ENCODE measurements at places on chromosomes 5 and 9.
A peak's percentile ranks its signal among the peaks of the same experiment; 100 is the strongest.

- no peak for DNase-seq
Observed at GRCh38 chr5:20536813-20537212, 548.8 kb upstream of the CDH18 start.

GRCh38 chr9:133995012-133995896, 3.1 kb upstream of the VAV2 start:
- DNase-seq: no peak

- DNase-seq: no peak
Observed at GRCh38 chr5:120644516-120644915, 180.4 kb downstream of the PRR16 start.

GRCh38 chr9:101706261-101706798, 32.1 kb downstream of the GRIN3A start:
- DNase-seq: no peak

DNA sequence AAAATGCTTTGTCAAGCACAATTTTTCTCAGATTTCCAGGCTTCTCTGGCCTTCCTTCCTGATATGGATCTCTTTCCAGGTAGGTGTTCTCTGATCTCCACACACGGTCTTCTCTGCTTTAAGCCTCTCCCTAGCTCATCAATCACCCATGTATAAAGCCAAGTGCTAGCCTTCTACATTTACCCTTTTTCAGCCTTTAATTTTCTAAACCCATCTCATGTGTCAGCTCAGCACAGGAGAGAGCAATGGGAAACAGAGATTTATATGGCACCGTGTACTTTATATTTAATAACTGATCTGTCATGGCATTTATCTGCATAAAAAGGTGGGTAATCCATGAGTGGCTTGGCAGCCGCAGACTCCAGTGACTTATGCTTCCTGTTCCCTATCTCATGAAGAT, 495.0 kb downstream of the RASEF start:
- no peak for DNase-seq

- no peak for DNase-seq
Observed at GRCh38 chr9:71183251-71183650, 61.8 kb upstream of the TRPM3 start.

GRCh38 chr5:180623411-180623834, 26.0 kb downstream of the FLT4 start:
- no peak for DNase-seq

DNA sequence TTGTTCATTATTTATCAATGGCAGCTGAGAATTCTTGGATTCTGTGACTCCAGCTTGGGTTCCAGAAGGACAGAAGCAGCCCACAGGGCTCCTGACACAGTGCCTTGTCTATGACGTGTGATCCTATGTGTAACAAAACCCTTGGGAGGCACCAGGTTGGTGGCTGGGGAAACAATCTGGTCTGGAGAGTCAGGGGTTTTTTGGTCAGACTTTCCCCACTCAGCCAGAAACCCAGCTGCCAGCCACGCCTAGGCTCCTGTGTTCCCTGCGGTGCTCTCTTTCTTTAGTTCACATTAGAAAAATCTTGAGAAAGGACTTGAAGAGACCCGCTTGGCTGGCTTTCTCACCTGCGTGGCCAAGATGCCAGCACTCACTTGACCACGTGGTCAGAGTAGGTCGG, 15.5 kb upstream of the ZBED3 start:
- no peak for DNase-seq

DNA sequence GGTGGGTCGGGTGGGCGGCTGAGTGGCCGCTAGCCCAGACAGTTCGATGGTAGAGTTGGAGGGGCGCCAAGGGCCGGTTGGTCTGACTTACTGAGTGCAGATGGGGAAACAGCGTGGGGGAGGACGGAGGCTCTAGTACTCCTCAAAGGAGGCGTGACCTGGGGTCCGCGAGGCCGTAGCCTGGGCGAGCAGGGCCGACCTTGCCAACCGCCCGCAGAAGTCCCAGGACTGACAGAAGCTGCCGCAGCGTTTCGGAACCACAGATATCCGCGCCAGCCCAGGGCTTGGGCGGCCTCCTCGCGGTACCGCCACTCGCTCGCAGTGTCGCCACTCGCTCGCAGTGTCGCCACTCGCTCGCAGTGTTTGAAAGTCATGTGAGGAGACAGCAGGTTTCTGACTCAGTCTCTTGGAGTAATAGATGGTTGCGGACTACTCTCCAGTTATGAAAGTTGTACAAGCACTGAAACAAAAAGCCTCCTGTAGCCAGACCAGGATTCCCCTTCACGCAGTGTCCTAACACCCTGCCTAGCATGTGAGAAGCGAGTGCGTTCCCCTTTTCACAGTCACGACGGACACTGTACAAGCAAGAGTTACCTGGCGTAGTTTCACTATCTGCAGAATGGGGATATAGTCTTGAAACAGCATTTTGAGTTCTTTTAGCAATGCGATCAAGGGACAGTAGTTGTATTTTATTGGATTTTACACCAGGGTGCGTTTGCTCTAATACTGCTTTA, 674 bp downstream of the TMEM38B start:
- peak; percentile 4 for DNase-seq

GRCh38 chr5:159316519-159317383, 13.5 kb downstream of the IL12B start:
- DNase-seq: no peak

DNA sequence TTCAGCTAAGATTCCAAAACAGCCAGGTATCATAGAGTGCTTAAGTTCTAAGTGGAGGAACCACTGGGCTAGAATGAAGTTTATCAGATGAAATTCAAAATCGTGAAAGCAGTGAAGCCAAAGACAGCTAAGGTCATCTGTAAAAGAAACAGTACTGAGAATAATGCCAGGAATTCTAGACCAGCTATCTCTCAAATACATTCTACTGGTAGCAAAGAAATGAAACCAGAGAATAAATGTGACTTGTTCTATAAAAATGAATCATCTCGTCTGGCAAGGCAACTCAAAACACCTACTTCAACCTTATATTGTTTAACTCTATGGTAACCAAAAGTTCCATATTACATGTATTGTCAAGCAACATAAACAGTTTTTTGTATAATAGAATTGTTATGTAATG, 51.3 kb upstream of the RGMB start:
- no peak for DNase-seq

DNA sequence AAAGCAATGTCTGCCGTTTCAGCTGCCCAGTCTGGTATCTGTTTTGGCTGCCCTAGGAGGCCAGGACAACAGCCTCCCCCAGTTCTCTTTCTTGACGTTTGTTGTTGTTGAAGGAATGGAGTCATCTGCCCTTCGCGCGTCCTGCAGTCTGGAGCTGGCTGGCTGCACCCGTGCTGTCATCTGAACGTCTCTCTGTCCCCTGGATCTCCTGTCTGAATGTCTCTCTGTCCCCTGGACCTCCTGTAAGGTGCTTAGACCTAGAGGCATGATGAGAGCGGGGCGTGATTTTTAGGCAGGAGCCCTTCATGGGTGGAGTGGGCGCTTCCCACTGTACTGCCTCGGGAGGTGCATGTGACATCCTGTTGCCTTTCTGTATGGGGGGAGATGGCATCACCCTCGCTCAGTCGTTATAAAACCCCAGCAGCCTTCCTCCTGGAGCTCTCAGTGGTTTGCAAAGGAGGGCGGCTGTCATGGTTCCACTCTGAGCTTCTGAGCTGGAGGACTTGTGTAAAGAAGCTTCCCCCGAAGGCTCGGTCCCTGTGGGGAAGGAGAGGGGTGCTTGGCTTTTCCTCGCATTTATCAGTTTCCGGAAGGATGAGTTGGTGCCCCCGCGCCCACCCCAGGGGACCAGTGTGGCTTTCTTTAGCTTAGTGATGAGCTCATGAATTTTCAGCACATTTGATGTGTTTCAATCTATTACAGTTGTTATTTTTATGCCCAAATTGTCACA, 49.8 kb upstream of the OLFM1 start:
- no peak for DNase-seq

GRCh38 chr9:4243113-4243512, 56.8 kb downstream of the GLIS3 start:
- DNase-seq: no peak

- DNase-seq: no peak
Observed at GRCh38 chr5:137470111-137470920, 28.8 kb downstream of the SPOCK1 start.

GRCh38 chr5:148186248-148187003, 16.4 kb upstream of the SPINK6 start:
- no peak for DNase-seq

GRCh38 chr5:179343021-179343718, 2.1 kb downstream of the ADAMTS2 start:
- no peak for DNase-seq

- no peak for DNase-seq
Observed at GRCh38 chr9:84478996-84479395, 138.4 kb upstream of the SLC28A3 start.

DNA sequence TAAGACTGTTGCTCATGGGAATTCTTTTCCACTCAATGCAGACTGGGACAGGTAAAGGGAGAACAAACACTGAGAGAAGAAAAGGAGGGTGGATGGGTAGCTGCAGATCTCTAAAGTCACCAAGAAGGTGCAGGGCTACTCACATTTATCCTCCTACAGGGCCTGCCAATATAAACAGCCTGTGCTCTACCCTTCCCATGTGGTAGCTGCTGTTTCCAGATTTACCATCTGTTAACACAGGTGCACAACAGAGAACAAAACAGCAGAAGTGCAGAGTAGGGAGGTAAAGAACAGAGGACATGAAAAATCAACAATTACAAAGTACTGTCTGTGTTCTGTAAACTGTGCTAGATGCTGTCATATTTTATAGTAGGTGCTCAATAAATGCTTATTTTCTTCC, 26.0 kb downstream of the JAKMIP2 start:
- DNase-seq: no peak

- DNase-seq: peak; percentile 41
Observed at GRCh38 chr5:43065948-43066798, 26.1 kb upstream of the ANXA2R start.

DNA sequence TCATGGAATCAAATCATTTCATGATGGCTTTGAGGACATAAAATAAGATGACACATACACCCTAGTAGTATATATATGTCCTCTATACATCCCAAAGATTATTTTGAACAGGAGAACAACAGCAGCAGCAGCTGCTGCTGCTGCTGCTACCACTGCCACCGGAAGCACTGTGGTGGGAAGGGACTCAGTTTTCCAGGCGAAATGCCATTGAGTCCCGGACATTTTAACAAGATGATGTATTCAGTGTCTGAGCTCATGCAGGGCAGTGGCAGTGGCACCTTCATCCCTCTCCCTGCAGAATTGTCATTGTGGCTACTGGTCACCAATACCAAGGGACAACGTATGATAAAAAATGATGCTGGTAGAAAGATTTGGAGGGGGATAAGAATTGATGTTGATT, 151.3 kb downstream of the CHSY3 start:
- no peak for DNase-seq

GRCh38 chr5:34041247-34041972, 1.6 kb downstream of the C1QTNF3 start:
- no peak for DNase-seq

GRCh38 chr5:143674469-143674786, 137.5 kb upstream of the HMHB1 start:
- DNase-seq: no peak

DNA sequence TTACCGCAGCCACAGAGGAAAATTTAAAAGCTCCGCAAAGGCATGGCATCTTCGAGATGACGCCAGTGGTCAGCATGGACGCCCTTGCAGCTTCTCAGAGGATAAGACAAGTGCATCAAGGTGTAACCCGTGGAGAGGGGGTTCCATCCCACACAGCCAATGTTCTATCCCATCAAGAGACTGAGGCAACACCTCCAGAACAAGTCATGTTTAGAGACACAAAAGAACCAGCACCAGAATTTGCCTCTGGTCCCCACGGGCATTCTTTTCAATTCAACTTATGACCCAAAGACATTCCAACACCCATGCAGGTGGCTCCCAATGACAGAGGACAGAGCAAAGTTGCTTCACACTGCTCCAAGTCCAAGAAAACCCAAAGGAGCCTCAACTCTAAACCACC, 20.7 kb downstream of the ROR2 start:
- no peak for DNase-seq

GRCh38 chr9:110427497-110428104, 89.9 kb upstream of the TXNDC8 start:
- DNase-seq: peak; percentile 2

DNA sequence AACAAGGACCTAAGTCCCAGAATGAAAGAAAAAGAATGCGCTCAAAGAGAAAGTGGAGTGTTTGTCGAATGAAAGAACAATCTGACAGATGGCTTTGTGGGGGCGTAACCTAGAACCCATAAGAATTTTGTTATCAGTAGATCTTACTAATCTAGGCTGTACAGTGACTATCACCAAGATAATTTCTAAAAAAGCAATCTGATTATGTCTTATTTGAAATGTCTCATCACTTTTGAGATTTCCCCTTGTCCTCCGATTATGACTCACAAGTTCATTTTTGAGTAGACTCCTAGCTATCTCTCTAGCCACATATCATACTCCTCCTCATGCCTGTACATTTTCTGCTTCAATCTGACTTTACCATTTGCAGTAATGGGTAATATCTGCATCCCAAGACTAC, 135.6 kb upstream of the SMARCA2 start:
- DNase-seq: no peak

- DNase-seq: no peak
Observed at GRCh38 chr5:158921441-158922262, 178.1 kb downstream of the EBF1 start.

DNA sequence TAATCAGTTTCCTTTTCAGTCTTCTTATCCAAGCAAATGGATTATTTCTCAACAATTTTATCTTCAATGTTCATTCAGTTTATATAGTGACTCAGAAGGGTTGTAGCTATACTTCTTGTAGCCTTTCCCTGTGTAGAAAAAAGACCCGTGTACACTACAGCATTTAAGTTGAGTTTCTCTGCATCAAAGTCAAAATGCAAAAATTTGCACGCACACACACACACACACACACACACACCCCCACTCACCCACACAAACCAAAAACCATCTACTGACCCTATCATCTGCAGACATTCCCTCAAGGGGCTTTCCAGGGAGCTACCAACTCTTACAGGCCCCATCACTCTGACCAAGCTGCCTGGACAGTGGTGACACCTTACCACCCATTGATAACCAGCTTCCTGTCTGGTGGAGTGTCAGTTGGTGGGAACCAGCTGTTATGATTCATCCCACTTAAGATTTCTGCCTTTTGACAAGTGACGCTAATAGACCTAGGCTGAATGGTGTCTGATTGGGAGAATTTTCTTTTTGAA, 12.2 kb upstream of the ELL2 start:
- no peak for DNase-seq

- no peak for DNase-seq
Observed at GRCh38 chr5:25481463-25481862, 836.7 kb upstream of the CDH10 start.

DNA sequence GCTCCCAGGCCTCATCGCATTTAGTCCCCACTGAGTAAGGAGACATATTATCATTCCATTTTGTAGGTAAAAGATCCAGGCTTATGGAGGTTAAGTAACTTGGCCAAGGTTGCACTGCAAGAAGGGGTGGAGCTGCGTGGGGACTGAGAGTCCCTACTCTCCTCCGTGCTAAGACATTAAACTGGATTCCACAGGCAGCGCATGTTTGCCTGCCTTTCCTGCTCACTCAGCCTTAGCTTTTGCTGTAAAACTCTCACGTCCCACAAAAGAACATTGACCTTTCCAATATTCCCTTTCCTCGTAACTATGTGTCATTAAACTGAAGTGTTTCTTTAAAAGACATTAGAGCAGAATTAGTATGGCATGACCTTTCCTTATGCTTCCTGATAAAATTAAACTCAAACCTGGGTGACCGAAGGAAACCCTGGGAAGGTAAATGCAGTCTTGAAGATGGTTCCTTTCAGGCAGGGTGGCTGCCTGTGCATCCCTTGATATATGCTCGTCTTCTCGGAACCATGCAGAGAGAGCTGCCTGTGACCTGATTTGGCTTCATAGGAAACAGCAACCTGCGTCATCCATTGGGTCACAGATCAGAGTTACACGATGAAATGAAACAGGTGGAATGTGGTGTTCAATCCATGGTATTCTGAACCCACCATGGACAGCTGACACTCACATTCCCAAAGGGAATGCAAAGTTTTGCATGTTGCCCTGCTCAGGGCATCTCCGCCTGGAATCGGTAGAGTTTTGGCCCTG, 85.9 kb downstream of the TMEM252 start:
- no peak for DNase-seq

Measured in stimulated activated CD4-positive, alpha-beta T cell treated with anti-CD3 and anti-CD28 coated beads, TNF-alpha, amount 100 ng/mL, for 48 hours (primary cell).